ENCODE measurements at places on chromosomes 3 and 15.
A peak's percentile ranks its signal among the peaks of the same experiment; 100 is the strongest.

DNA sequence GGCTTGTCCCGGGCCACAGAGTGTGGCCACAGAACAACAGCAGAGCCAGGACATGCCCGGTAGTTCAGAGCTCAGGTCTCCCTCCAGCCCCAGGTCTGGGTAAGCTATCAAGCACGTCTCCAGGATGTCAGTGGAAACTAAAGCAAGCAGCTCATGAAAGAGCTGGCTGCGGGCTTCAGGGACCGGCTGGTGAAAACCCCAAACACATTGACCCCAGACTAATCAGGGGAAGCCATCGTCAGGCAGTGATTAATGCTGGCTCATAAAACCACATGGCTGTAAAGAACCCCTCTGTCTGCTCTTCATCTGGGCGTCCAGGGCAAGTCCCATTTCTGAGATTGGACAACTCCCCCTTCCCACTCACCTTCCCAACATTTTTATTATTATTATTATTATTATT is 37.8 kb downstream of the LMCD1 start:
- DNase-seq, result no peak

DNA sequence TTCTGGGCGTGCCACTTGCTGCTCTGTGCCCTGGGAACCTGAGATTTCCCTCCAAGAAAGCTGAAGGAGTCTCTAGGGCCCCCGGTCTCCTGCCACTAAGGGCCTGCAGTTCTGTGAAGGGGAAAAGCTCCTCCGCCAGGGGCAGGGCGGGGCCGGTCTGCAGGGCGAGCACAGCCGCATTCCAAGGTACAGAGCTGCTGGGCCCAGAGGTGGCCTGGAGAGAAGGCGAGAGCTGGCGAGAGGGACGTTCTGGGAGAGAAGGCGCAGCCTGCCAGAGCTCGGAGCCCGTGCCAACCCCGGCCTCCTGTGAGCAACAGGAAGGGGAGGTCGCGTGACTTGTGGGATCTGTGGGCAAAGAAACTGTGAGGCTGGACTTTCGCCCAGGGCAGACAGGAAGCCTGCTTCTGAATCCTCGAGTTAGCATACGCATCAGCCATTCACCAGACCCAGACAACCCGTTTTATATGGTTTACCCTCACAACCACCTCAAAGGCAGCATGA is 500.4 kb downstream of the SHQ1 start:
- DNase-seq, result peak; percentile 44

DNA sequence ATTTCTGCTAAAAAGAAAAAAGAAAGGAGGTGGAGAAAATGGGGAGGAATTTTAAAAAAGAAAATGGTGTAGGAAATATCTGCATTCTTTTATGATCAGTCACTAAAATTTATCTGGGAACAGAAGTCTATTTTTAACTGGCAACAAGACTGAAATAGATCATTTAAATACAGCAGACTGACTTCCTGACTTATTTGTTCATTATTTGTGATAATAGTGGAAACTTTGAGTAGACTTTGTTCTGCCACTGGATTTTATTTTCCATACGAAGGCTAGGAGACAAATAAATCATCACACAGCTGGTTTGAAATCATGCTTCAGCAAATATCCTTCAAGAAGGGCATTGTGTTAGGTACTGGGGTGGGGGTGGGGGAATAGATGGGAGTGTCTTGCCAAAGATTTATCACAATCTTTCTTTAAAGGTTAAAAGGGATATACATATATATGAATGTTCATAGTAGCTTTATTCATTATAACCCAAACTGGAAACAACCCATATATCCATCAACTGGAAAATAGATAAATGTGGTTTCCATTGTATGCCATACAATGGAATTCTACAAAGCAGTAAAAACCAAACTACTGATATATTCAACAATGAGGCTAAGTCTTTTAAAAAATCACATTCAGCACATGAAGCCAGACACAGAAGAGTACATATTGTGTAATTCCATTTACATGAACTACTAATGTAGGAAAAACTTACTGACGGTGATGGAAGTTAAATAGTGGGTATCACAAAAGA is 4.7 kb upstream of the CLASP2 start:
- DNase-seq, result no peak

GRCh38 chr15:98152156-98152555 is 191.7 kb downstream of the ARRDC4 start:
- no peak for DNase-seq

- no peak for DNase-seq
These were observed 10.2 kb upstream of the TRIM69 start for GRCh38 chr15:44726136-44726535.

GRCh38 chr15:35182841-35183479 is 97.9 kb upstream of the NANOGP8 start:
- DNase-seq, result no peak

DNA sequence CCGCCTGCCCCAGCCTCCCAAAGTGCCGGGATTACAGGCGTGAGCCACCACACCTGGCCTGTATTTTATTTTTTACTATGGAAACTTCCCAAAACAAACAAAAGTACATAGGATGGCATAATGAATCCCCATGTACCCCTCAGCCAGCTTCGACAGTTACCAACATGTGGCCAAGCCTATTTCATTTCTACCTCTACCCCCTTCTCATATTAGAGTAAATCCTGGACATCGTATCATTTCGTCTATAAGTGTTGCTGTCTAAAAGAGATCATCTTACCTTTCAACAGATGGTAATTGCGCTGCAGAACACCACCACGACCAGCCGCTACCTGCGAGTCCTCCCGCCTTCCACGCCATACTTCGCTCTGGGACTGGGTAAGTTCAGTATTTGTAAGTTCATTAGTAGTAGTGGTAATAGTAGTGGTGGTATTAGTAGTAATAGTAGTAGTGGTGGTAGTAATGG is 44.9 kb downstream of the DLEC1 start:
- no peak for DNase-seq

DNA sequence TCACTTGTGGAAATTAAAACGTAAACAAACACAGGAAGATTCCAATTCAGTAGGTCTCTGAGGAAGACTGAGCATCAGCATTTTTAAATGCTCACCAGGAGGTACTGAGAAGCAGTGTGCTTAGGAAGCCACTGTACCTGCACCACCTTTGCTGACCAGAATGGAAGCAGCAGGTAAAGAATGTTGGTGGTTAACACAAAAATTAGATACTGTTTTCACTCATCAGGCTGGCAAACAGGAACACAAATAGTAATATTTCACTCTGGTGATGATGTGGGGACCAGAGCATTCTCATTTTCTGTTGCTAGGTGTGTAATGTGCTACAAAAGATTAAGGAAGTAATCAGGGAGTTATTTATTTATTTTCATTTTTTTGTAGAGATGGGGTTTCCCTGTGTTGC is 29.9 kb upstream of the GHSR start:
- DNase-seq, result no peak
